ENCODE measurements at places on chromosomes 12 and 14.

DNA sequence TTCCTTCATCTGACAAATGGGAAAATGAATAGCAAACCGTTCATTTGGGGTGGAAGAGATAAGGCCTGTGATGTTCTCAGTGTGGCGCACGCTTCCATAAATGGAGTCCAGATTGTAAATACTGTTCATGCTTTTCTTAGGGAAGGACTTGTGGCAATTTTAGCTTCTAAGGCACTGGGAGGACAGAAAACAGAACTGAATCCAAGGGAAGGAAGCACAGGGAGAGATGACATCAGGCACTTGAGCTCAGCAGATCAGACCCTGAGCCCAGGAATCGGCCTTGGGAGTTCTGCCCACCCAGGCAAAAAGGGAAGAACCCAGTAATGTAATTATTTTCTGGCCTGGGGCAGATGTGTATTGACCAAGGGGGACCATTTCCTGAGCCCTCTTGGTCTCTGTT is 7.2 kb upstream of the SH2B3 start:
- no peak for DNase-seq

- DNase-seq: peak; percentile 31
Observed at GRCh38 chr12:63294327-63294632, 143.3 kb upstream of the AVPR1A start.

DNA sequence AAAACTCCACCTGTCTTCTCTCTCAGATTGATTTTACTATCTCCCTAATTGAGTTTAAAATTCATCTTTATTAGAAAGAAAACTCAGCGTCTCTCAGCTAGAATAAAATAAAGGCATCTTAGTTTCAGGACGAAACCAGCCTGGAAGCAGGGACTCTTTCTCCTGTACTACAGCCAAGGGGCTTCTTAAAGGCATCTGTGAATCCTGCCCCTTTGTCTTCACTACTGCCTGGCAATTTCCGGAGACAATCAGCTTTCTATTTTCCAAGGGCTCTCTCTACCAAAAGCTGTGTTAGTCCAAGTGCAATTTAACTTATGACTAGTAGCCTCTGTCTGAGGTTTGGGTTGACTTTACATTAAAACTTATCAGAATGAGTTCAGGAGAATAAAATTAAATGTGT is 623.3 kb upstream of the FOXG1 start:
- no peak for DNase-seq

- DNase-seq: no peak
Observed at GRCh38 chr12:90106568-90106967, 397.9 kb upstream of the ATP2B1 start.

DNA sequence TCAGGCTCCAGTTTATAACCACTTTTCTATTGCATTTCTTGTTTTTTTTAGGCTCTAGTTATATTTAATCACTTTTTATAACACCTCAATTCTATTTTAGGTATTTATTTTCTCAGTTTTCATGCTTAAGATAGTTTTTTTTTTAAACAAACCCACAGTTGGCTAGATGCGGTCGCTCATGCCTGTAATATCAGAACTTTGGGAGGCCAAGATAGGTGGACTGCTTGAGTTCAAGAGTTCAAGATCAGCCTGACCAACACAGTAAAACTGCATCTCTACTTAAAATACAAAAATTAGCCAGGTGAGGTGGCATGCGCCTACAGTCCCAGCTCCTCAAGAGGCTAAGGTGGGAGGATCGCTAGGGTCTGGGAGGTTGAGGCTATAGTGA is 93.0 kb downstream of the PPP1R12A start:
- no peak for DNase-seq

GRCh38 chr12:113333877-113334785 is 778 bp downstream of the SLC8B1 start:
- DNase-seq: no peak

- no peak for DNase-seq
Observed at GRCh38 chr14:67557118-67557517, 24.0 kb downstream of the PLEKHH1 start.

DNA sequence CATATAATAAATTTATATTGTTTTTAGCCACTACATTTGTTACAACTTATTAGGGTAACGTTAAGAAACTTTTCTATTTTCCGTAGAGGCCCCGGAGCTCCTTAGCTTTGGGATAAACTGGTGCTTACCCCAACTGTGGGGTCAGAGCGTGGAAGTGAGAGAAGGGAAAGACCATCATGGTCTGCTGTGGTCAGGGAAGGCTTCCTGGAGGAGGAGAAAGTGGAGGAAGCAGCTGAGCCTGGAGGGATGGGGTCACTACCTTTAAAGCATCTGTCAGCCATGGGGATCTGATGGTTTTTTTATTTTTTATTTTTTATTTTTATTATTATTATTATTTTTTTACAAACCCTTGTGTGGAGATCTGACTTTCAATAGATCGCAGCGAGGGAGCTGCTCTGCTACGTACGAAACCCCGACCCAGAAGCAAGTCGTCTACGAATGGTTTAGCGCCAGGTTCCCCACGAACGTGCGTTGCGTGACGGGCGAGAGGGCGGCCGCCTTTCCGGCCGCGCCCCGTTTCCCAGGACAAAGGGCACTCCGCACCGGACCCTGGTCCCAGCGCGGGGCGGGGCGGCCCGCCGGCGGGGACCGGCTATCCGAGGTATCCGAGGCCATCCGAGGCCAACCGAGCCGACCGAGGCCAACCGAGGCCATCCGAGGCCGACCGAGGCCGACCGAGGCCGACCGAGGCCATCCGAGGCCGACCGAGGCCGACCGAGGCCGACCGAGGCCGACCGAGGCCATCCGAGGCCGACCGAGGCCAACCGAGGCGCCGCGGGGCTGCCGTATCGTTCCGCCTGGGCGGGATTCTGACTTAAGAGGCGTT is 1101.2 kb upstream of the TMEM132C start:
- peak; percentile 51 for DNase-seq

DNA sequence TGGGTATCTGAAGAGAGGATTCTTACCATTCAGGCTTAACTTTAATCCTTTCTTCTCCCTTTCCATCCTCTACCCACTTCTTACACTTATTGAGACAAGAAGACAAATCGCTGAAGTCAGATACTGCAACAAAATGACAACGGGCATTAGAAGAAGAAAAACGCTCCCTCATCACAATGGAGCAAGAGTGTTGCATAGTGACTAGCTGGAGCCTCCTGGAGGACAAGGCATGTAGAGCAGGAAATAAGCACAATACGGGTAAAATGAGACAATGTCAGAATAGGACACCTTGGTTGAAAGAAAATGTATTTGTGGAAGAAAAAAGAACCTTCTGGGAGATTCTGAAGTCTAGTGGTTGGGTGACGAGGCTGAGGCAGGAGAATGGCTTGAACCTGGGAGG is 501.0 kb downstream of the RERGL start:
- no peak for DNase-seq

GRCh38 chr14:77498120-77498979 is at the start of gene ISM2:
Gene ISM2 (minus strand): TSS chr14:77498816. CDS start chr14:77498793, 23 bp downstream.
- DNase-seq: no peak

GRCh38 chr12:131694116-131694838 is 16.6 kb upstream of the SFSWAP start:
- DNase-seq: no peak

- no peak for DNase-seq
Observed at GRCh38 chr12:5047729-5048128, 4.0 kb downstream of the KCNA5 start.

DNA sequence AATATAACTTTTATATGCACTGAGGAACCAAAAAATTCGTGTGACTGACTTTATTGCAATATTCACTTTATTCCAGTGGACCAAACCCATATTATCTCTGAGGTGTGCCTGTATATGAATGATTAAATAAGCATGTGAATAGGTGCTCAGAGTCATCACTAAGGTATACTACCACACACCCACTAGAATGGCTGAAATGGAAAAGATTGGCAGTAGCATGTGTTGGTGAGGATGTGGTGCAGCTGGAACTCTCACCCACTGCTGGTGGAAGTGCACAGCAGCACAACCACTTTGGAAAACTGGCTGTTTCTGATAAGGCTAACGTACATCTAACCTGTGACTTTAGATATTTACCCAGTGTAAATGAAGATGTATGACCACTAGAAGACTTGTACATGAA is 36.8 kb downstream of the GOLGA5 start:
- DNase-seq: no peak

DNA sequence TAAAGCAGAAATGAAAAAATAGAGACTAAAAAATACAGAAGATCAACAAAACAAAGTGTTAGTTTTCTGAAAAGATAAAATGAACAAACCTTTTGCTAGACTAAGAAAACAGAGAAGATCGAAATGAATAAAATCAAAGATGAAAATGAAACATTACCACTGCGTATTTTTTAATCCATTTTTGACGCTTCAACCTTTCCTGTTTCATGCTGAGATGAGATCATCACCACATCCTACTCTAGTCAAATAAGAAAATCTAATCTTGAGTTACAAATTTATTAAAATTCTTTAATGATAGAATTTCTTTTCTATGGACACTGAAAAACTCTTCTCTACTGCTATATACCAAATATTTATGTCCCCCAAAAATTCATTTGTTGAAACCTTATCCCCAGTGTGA is 30.7 kb downstream of the MAGOHB start:
- DNase-seq: no peak

- DNase-seq: no peak
Observed at GRCh38 chr12:40915172-40915571, 222.9 kb downstream of the CNTN1 start.

- DNase-seq: no peak
Observed at GRCh38 chr12:89709995-89710872, 1.6 kb upstream of the ATP2B1 start.

- no peak for DNase-seq
Observed at GRCh38 chr12:51019927-51020326, 6.3 kb downstream of the SLC11A2 start.

DNA sequence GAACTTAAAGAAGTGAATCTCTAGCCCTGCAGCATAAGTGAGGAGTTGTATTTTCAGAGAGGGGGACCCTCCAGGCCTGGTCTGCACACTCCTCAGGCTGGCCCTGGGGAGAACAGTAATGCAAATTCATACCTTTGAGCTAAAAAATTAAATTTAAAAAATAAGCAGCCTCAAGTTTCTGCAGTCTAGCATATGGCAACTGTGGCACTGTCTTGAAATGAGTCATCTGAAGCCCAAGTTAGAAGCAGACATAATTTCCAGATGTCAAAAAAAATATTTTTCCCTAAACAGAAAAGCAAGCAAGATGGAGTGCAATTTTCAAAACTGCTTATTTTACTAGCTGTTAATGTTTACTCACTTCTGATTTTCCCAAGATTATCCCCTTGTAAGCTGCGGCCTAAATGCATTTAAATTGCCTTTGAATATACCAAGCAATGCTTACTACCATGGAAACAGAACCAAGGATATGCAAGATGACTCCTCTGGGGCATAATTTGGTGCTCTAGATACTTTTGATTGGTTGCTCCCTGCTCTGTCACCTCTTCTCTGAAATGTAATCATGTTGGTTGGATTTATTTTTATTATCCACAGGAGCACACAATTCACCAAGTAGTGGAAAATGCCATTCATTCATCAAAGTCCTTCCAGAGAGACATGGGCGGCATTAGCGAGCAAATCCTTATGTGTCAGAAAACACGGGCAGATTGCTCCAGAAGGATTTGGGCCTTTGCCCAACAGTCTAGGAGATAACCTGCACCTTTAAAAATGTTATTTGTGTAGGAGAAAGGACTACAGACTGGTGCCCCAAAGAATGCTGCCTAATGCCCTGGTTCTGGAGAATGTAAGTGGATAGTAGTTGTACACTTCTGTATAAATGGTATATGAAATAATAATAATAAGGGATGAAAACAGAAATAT is 25.0 kb upstream of the DHRS7 start:
- DNase-seq: no peak

- peak; percentile 46 for DNase-seq
Observed at GRCh38 chr12:109880043-109880931, at the start of gene GLTP. Gene GLTP (minus strand): TSS chr12:109880541. CDS start chr12:109880374, 167 bp downstream.

DNA sequence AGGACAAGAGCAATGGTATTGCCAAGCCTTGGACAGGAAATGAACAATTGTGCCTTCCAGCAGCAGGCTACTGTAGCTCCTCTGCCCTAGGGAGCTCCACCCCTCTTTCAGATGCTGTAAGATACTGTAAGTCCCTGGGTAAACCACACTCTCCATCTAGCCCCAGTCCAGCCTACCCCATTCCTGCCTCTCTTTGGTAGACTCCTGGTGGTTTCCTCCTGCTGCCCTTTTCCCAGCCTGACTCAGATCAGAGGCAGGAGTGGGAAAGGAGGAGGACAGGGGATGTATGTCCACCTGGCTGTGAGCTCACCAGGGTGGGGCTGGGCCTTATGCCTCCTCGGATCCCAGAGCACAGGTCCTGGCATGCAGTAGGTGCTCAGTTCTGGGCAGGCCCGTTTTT is 174.6 kb downstream of the ESRRB start:
- DNase-seq: no peak

DNA sequence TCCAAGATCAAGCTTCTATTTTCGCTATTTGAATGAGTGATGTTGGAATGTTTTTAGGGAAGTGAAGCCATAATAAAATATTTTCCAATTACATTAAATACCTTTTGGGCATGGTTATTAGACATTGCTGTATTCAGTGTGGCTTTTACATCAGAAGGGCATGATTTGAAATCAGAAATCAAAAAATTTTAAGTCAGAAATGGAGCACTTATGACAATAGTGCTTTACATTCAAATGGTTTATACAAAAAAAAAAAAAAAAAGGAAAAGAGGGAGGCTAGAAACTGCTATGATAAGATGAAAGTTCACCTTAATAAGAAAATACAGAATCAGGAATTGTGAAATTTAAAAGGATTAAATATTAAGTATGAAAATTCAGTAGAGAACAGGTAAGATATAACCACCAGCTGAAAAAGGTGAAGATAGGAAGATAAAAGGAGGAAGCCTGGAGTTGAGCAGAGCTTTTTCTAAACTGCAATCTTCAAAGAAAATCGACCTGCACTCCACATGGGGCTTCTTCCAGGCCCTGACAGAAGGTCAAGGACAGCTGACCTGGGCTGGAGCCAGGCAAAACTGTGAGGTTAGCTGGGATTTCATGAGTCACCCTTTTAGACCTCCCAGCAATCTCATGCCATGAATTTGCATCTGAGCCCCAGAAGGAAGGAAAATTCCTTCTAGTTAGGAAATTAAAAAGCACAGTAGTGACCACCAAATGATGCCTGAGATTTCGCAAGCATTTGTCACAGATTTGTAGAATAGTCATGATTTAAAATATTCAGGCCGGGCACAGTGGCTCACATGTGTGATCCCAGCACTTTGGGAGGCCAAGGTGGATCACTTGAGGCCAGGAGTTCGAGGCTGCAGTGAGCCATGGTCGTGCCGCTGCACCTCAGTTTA is 23.4 kb upstream of the BMP4 start:
- no peak for DNase-seq

DNA sequence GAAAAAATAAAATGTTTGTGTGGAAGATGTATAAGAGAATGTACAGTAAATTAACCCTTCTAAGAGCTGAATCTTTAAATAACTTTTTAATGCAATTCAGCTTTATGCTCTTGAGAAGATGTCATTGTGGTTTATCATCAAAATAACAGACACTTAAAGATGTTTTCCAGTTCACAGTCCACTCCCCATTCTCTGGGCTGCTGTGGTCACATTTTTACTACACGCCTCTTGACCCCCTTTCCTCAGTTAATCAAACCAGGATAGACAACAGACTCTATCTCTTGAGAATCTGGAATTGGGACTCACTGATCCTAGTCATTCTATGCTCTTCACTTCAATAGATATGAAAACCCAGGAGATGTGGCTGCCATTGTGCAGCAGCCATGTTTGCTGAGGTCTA is 24.7 kb upstream of the OR6J1 start:
- DNase-seq: no peak

Data from fibroblast of skin of left biceps (primary cell).